Lung (tissue), 17 donors: ENCODE measurements at places on chromosomes 5 and 9. TPM values are rescaled to one million over a fixed set of nuclear protein-coding genes. Genes with fewer than 3 reads are reported as not detected.

Gene SPINK13
- not detected for total RNA-seq

Gene PAEP
- 0.37 TPM for total RNA-seq

Gene FOXD4L3
- total RNA-seq = 0.21 TPM

Gene PFN3
- not detected for total RNA-seq

Gene FOXD4L5
- total RNA-seq = not detected

Gene SLC36A2
- total RNA-seq = not detected

Gene DNAH5
- total RNA-seq = 29.7 TPM

Gene CCDC171
- 3.8 TPM for total RNA-seq

Gene SARDH
- total RNA-seq = 8.4 TPM

Gene OTP
- total RNA-seq = not detected

Gene DBH
- total RNA-seq = 0.48 TPM

Gene NMRK1
- 27.5 TPM for total RNA-seq
